ENCODE measurements at places on chromosomes 16 and 17.

DNA sequence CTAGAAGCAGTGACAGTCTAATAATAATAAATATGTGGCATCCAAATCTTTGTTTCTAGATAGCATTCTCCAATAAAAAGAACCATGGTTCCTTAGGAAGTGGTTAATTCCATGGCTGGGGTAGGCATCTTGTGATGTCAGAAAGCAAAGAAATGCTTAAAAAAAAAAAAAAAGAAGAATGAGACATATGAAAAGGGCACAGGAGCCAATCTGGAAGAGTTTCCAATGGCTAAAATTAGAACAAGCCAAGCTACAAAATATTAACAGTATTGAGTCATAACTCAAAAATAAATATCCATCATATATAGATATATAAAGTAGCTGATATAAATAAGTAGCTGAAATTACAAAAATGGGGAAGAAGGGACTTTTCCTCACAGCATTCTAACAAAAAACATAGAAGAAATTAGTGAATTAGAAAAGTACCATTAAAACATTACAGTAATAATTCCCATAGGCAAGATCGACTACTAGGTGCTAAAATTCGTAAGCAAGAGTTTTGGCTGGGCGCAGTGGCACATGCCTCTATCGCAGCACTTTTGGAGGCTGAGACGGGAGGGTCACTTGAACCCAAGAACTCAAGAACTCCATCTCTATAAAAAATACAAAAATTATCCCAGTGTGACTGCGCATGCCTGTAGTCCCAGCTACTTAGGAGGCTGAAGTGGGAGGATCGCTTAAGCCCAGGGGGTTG is 111.3 kb downstream of the TRIM37 start:
- DNase-seq, result no peak

- DNase-seq, result no peak
These were observed 49.7 kb downstream of the MSI2 start for GRCh38 chr17:57305908-57306504.

- DNase-seq, result no peak
These were observed 72.3 kb downstream of the C17orf67 start for GRCh38 chr17:56761387-56761786.

GRCh38 chr16:11957591-11958395 is 7.2 kb upstream of the TNFRSF17 start:
- no peak for DNase-seq

DNA sequence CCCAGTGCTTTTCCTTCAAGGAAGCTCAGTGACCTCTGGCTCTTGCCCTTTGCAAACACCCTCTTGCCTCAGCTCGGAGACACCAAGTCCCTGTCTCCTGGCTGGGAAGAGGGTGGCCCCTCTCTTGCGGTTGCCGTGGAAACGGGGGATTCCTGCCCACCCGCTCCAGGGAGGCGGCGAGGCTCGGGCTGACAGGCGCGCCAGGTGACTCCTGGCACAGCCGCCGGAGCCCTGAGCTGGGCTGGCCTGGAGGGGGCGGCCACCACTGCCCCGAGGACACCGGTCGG is 71.4 kb downstream of the ABR start:
- DNase-seq, result no peak

GRCh38 chr17:7916808-7917207 is 719 bp upstream of the RNF227 start:
- DNase-seq, result no peak

DNA sequence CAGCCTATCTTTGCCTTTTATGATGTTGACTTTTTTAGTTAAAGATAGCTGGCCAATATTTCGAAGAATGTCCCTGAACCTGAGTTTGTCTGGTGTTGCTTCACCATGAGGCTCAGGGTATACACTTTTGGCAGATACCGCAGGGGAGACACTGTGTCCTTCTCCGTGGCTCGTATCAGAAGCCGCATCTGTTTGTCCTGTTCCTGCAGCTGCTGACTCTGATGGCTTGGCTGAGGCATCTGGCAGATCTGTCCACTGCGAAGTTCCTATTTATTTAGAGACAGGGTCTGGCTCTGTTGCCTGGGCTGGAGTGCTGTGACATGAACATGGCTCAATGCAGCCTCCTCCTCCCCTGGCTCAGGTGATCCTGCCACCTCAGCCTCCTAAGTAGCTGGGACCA is 93.5 kb downstream of the CRISPLD2 start:
- DNase-seq, result no peak

- no peak for DNase-seq
These were observed 12.6 kb upstream of the CCDC182 start for GRCh38 chr17:57757735-57758134.

DNA sequence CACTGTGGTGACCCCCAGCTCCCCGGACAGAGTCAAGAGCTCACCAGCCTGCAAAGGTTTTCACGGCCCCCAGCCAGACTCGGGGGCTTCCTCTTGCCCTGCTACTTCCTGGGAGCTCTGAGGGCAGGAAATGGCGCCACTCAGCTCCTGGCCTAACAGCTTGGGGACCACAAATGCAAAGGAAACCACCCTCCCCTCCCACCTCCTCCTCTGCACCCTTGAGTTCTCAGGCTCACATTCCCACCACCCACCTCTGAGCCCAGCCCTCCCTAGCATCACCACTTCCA is 375 bp upstream of the SPN start:
- peak; percentile 30 for DNase-seq

- DNase-seq, result no peak
These were observed 11.7 kb downstream of the ZG16B start for GRCh38 chr16:2841606-2842339.

DNA sequence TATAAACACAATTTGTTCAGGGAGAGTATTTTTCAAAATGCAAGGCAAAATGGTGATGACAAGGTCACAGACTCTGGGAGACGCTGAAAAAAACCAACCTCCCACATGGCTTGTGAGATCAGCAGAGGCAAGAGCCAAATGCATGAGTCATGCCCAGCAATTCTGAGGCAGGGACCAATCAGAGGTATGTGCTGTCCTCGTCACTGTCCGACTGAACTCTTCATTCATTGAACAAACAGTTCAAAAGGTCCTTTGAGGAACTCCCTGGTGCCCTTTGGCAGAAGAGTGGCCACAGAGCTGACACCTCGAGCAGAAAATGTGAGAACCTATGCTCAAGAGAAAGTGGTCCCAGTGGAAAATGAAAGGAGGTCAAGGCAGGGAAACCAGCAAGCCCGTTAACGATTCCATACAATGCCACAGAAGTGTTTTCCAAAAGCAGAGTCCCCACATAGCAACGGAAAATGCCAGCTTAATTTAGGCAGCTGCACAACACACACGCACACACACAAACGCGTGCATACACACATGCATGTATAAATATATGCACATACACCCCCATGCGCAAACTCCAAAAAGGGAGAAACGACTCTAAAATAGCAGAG is 50.9 kb downstream of the CDH11 start:
- no peak for DNase-seq

- DNase-seq, result no peak
These were observed 17.5 kb downstream of the NOS2 start for GRCh38 chr17:27782791-27783206.

DNA sequence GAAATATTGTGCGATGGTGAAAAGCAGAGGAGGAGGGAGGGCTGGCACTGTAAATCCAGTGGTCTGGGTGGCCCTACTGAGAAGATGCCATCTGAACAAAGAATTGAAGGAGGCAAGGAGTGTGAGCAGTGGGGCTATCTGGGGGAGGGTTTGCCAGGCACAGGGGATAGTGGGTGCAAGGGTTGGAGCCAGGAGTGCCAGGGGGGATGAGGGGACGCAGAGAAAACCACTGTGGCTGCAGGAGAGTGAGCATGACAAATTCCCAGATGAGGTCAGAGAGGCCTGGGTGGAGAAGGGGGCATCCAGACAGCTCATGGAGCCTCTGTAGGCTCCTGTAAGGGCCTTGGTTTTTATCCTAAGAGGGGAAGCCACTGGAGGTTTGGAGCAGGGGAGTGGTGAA is 4.8 kb downstream of the XYLT2 start:
- DNase-seq, result no peak

DNA sequence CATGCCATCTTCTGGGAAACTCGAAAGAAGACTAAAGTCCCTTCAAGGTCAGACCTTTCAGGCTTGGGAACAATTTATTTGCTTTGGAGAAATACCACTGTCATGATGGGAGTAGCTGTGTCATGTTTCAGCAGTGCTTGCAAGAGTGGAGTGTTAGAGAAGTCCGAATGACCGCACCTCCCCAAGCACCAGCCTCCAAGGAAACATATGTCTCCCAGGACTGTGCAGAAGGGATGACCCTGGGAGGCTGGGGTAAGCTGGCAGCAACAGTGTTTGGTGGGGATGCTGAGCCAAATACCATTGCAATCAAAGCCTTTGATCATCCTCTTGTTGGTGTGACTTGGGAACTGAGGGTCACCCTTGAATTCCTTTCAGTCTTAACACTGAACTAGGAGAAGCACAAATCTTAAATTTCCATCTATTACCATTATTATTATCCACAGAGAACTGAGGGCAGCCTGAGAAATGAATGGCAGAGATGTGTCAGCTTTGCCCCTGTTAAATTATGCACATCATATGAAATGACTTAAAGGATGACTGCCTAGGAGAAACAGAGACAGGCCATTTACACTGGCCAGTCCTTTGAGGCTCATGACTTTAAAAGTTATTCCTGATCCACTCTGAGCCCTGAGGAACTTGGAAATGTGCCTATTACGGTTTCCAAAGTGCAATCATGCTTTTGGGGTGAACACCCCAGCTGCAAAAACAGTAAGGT is 244.9 kb downstream of the CA10 start:
- DNase-seq, result no peak

DNA sequence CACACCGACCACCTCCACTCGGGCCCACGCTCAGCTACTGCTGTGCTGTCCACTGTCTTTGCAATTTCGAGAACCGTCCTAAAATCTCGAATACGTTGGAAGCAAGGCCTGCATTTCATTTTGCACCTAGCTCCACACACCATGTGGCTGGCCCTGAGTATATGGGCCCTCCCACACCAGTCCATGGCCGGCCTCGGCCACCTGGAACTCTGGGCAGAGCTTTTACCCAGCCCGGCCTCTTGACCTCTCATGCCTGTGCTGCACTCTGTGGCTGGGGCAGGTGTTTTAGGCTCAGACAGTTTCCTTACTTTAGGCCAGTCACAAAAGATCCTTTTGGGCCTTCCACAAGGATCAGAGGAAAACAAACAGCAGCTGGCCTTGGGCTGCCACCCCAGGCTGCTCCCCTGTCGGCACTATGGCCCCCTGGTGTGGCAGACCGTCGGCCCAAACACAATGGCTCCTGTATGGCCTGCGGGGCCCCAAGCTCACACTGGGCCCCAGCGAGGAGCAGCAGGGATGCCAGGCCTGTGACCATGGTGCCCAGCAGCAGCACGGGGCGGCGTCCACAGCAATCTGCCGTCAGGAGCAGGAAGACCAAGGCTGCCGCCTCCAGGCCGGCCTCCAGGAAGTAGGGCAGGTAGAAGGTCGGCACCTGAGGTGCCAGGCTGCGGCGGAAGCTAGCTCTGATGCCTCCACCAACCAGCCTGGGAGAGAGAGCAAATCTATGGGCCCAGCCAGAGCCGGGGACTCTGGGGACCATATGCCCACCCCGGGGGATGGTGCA is 2.5 kb downstream of the SLC22A31 start:
- no peak for DNase-seq

- no peak for DNase-seq
These were observed 43.6 kb downstream of the TBC1D16 start for GRCh38 chr17:79991924-79992648.

DNA sequence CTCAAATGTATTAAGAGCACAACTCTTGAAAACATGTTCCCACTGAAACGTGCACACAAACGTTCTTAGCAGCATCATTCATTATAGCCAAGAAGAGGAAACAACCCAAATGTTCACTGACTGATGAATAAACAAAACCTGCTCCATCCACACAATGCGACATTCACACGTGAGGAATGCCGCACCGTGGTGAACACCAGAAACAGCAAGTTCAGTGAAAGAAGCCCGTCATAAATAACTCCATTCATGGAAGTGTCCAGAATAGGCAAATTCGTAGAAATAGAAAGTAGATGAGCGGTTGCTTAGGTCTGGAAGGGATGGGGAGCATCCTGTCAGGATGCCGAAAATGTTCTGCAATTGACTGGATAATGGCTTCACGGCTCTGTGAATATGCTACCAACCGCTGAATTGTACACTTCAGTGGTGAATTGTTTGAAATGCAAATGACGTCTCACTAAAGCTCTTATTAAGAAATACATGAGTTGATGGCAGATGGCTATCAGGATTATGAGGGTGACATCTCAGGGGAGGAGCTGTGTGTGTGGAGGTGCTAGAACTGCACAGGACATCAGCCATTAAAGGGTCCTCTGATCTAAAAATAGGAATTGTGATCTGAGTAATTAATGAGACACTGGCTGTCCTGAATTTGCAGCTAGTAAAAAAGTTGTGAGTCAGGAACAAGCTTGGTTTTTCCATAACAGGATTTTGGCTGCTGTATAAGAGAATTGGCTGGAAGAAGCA is 771.0 kb downstream of the KCNJ18 start:
- no peak for DNase-seq

DNA sequence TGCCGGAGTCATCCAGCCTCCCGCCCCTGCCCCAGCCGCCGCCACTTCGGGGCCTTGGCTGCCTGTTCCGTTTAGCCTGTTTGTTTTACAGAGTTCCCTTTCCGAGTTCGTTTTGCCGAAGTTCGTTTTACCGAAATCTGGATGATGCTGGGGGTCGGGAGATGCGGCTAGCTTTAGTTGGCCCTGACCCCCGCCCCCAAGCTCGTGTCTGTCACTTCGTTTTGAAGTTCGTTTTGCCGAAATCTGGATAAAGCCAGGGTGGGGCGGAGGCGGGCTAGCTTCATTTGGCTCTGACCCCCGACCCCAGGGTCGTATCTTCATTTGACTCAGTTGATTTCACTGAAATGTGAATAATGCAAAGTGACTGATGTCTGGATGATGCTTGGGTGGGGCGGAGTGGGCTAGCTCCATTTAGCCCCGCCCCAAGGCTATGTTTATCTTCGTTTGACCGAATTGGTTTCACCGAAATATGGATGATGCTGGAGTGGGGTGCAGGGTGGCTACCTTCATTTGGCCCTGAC is 591 bp downstream of the PSMD7 start:
- DNase-seq, result no peak

DNA sequence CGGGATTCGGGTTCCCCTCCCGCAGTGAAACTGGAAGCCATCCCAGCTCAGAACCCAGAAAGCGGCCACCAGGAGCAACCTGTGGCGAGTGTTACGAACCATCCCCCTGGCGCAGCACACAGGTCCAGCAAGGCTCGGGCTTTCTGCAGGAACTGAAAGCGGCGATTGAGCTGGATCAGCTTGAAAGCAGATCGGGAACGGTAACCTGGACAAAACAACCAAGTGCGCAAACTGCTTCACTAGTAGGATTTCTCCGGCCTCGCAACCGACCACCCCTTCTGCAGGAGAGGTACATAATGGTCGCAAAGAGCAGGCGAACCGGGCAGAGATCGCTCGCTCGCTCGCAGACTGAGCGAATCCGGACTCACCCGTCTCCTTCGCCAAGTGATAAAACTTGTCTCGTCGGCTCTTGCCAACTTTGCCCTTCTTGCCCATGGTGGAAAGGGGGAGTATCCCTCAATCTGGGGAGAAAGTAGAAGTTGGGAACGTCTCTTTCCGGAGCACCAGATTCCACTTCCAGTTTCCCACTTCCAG is 696 bp upstream of the PSMC5 start:
- no peak for DNase-seq

Measured in T-helper 1 cell (primary cell).